ENCODE measurements at places on chromosomes 2 and 18.

GRCh38 chr2:99984799-99985515, 157.4 kb downstream of the AFF3 start:
- DNase-seq, result no peak

DNA sequence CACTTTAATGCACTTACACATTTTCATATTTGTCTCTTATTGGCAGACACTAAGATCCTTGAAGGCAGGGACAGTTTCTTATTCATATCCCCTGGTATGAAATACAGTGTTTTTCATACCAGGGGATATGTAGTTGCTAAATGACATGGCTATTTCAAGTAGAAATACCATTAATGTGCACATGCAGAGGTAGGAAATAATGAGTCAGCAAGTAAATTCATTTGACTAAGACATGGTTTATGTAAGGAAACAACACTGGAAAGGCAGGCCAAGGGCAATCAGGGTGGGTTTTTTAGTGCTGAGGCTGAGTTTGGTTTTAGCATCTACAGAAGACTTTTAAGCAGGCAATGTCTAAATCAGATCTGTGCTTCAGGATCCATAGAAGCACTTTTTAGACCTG, 155.9 kb downstream of the WDPCP start:
- no peak for DNase-seq

DNA sequence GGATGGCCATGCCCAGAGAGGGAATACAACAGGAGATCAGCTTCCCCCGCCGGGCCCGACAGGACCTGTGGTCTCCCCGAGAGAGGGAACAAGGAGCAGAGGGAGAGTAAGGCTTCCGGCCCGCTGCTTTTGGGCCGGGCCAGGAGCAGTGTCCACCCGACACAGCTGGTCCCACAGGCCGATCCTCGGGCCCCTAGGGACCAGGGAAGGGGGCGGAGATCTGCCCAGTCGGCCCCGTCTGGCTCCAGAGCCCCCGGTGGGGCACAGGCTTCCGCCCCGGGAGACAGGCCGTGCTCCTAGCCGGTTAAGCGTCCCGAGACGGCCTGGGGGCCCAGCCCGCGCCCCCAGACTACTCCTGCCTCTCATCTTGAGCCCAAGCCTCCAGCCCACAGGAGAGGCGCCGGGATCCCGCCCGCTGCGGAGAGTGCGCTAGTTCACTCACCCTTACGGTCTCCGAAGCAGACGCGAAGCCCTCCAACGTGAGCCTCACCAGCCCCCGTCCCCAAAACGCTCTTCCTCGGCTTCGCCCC, at the start of gene MCFD2:
Gene MCFD2, minus strand, starts transcription at position 526 of the 530 bp plus-strand sequence. CDS start 6,635 bp downstream, outside the sequence.
- DNase-seq, result no peak

GRCh38 chr18:966759-967576, 62.3 kb downstream of the ADCYAP1 start:
- no peak for DNase-seq

DNA sequence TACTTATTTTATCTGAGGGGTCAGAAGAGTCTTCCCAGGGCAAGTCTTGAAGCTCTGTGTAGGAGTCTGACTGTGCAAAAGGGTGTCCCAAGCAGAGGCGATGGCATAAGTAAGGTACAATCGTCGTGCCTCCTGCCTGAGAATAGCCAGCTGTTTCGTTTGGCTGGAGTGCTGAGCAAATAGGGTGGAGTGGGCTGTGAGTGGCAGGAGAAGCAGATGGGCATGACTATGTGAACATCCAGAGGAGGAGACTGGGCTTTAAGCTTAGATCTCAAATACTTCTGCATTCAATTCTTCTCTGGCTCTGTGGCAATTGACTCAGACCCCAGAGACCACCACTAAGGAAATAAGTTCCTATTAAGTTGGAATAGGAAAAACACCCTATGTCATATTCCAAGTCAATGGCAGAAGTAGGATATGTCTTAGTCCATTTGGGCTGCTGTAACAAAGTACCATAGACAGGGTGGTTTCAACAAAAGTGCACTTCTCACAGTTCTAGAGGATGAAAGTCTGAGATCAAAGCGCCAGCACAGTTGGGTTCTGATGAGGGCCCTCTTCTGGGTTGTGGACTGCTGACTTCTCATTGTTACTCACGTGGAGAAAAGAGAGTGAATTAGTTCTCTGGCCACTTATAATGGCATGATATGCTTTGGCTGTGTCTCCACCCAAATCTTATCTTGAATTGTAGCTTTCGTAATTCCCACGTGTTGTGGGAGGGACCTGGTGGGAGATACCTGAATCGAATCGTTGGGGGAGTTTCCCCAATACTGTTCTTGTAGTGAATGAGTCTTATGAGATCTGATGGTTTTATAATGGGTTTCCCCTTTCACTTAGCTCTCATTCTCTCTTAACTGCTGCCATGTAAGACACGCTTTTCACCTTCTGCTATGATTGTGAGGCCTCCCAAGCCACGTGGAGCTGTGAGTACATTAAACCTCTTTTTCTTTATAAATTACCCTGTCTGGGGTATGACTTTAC, 120.2 kb downstream of the LPIN1 start:
- DNase-seq, result no peak

DNA sequence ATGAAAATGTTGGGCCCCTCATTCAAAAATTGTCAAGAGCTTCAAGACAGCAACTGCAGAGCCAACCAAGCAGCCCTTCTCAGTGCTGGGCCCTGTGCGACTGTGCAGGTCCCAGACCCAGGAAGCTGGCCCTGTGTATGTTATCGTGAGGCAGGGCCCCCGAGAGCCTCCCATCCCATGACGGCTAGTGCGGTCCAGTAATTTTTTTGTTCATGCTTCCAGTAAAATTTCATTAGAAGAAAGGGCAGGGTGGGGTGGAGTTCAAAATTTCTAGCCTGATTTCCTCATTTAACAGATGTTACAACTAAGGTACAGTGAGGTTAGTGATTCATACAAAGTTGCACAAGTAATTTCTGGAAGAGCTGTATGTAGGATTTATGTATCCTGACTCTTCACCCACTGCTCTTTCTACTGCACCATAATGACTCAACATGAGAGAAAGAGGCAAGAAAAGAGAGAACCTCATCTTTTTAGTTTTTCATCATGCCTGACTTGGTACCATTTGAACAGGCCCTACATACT, 105.5 kb downstream of the ZEB2 start:
- DNase-seq, result peak; percentile 98

DNA sequence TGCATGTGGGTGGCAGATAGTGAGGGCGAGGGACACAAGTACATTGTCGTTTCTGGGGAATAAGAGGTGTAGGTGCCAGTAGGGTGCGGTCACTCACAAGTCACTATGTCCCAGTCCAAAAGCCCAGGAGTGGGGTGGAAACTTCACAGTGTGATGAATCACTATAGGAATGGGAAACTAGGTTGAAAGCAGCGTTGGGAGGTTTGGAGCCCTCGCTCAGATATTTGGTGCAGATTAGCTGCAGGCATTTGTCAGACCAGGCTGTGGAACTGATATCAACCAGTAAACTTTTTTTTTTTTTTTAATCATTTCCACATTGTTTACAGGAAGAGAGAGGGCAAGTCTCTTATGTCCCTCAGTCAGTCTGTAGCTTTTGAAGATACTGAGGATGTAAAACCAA, 121.8 kb downstream of the CERS6 start:
- DNase-seq, result no peak

GRCh38 chr18:45250479-45250878, 364.8 kb upstream of the SLC14A2 start:
- DNase-seq, result peak; percentile 60

DNA sequence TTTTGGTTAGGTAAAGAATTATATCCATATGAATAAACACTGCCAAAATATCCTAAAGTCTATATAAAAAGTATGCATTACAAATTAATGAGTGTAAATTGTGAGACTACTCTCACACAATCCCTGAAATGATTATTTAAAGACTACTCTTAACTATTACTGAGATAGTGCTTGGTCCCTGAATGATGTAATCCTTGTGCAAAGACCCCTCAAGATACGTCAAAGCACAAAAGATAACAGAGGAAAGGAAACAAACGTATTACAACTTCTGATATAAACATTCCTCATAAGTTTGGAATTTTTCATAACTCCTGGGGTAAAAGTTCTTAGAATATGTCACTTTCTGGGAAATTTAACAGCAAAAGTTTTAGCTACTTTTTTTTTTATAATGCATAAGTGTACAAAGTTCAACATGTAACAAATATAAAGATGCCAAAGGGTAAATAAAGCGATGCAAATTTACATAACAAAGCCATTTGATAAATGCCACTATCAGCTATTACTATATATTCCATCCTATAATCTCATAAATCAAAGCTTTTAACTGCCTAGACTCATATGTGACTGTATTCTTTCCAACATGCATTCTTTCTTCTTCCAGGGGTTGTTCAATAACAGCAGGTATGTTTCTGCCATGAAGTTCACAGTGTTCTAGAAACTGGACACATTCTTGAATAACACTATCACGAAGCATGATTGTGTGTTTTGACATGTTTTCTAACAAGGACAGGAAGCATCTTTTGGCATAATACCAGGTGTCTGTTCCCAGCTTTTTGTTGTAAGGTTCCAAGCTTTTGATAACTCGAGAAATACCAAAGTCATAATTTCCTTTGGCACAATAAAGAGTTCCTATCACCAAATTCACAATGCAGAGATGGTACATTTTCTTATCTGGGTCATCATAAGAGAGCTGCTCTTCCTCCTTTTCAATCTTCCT, 158.0 kb downstream of the AGPS start:
- no peak for DNase-seq

DNA sequence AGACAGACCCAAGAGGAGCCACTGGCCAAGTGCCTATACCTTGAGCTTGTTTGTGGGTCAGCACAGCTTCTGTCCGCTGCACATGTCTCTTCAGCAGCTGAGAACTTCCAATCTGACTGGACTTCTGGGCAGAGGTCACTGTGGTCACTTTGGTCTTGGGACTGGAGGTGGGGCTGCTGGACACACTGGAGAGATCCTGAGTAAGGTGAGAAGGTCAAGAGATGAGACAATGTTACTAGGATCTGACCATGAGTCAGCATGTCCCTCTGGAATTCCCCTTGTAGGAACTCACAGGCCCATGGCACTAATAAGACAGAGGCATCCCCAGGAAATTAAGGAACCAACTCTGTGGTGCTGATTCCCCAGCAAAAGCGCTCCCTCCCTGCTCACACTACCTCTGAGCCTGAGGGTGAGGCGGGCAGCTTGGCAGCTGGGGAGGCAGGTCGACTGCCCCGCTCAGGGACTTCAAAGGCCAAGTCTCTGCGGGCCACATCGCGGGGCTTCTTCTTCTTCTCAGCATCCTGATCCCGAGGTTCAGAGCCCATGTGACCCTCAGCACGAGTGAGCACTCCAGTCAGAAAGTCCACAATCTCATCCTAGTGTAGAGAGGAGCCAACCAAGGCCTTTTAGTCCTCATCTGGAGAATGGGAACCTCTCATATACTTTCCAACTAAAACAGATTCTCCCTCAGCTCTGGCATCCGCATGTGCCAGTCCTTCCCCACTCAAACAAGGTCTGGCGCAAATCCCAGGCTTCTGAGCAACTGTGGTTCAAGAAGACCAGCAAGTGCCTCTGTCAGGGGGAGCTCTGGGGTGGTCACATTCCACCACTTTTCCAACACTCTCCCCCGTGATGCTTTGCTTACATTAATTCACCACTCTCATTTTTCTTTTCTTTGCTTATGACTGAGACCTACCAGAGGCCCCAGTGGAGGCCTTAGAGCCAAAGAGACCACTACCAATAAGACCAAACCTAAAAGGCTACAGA, 29.4 kb downstream of the KANSL3 start:
- peak; percentile 90 for DNase-seq

DNA sequence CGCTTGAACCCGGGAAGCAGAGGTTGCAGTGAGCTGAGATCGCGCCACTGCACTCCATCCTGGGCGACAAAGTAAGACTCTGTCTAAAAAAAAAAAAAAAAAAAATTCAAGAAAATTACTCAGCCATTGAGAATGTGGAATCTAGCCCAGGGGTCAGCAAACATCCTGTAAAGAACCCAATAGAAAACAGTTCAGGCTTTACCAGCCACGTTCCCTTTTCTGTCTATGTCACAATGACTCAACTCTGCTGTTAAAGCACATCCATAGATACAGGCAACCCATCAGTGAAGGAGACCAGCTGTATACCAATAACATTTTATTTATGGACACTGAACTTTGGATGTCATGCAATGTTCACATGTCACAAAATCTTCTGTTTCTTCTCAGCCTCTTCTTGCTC, 435.6 kb upstream of the GYPC start:
- DNase-seq, result no peak

GRCh38 chr2:73532381-73532780, 109.8 kb downstream of the NAT8 start:
- no peak for DNase-seq

- DNase-seq, result no peak
Measured at GRCh38 chr2:132681766-132682165, 11.8 kb upstream of the LYPD1 start.

- peak; percentile 90 for DNase-seq
Measured at GRCh38 chr2:101396316-101396717, 9.0 kb upstream of the CREG2 start.

DNA sequence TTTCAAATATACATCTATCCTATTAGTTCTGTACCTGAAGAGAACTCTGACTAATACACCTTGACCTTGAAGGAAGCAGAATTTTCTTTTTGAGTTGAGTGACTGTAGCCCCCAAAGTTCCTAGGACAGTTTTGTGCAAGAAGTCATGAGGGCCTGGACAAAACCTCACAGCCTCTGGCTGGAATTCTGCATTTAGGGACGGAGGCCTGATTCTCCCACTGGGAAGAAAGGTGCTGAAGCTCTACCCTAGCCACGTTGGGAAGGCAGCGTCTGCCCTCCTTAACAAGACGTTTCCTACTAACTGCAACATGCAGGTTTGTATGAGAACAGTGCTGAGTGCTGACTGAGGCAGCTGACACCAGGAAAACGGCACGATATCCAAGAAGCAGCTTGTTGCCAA, 74.4 kb upstream of the ZCCHC2 start:
- DNase-seq, result no peak

DNA sequence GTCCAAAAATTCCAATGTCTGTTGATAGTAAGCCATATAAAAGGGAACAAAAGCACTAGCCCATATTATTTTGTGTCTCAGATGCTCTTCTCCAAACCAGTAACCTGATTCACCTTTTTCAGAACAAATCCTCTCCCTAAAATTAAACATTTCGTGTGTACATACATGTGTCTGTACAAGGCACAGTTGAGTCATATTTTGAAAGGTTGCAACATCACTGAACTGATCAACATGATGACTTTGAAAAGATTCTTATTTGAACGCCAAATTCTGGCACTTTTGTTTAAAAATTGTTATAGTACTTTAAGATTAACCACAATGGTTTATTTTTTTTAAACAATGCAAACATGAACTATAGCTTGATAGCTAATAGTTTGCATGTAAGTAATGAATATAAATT, 102.5 kb downstream of the RIT2 start:
- DNase-seq, result no peak
